Epithelial cell of prostate (primary cell): ENCODE measurements at places on chromosomes 4 and X.

GRCh38 chrX:114611018-114611619, 27.2 kb downstream of the HTR2C start:
- DNase-seq = no peak

- DNase-seq = no peak
These were observed 103.2 kb downstream of the SRPX start for GRCh38 chrX:38117485-38117884.

GRCh38 chr4:153652051-153652784, 31.9 kb upstream of the TLR2 start:
- DNase-seq = no peak

GRCh38 chr4:124415146-124415545, 297.4 kb downstream of the ANKRD50 start:
- DNase-seq = no peak

GRCh38 chr4:78748381-78748780, 27.8 kb upstream of the BMP2K start:
- no peak for DNase-seq

- DNase-seq = no peak
These were observed 126.9 kb upstream of the BCOR start for GRCh38 chrX:40224658-40225057.

GRCh38 chr4:188707036-188707435, 567.8 kb downstream of the TRIML1 start:
- DNase-seq = no peak

- DNase-seq = no peak
These were observed 54.8 kb downstream of the CCDC149 start for GRCh38 chr4:24858026-24858425.

GRCh38 chrX:13239272-13239671, 80.6 kb downstream of the ATXN3L start:
- DNase-seq = no peak

GRCh38 chr4:157819693-157820464, 352.9 kb downstream of the GASK1B start:
- no peak for DNase-seq

DNA sequence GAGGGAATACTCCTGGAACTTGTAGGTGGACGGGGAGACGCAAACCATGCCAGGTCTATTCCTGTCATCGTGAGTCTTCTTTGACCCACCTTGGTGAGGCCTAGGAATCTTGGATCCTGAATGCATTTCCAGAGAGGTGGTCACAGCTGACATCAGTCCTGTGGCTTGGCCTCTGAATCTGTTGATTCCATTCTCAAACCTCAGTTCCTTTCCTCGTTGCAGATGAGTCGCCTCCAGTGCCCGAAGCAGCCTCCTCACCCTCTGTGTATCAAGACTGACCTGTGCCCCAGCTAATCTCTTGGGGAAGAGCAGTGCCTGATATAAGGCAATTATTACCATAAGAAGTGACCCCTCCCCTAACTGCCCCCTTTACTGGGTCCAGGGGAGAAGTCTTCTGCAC, 118.1 kb downstream of the SMIM20 start:
- no peak for DNase-seq
